ENCODE measurements at places on chromosomes 1 and 21.

- DNase-seq = no peak
Observed at GRCh38 chr1:164131949-164132348, 427.0 kb upstream of the PBX1 start.

- DNase-seq = peak; percentile 29
Observed at GRCh38 chr1:210342986-210343780, 14.5 kb downstream of the HHAT start.

GRCh38 chr1:239733995-239734394 is 347.6 kb downstream of the CHRM3 start:
- DNase-seq = no peak

GRCh38 chr1:98048751-98049325 is 128.0 kb upstream of the DPYD start:
- DNase-seq = no peak

- no peak for DNase-seq
Observed at GRCh38 chr1:87295445-87296110, 33.1 kb upstream of the LMO4 start.

GRCh38 chr1:33718186-33718585 is 145.7 kb upstream of the HMGB4 start:
- no peak for DNase-seq

GRCh38 chr1:1539310-1540089 is 924 bp downstream of the TMEM240 start:
- no peak for DNase-seq

- peak; percentile 67 for DNase-seq
Observed at GRCh38 chr1:113811156-113811887, 954 bp downstream of the RSBN1 start.

- no peak for DNase-seq
Observed at GRCh38 chr1:50156241-50157010, 47.7 kb downstream of the ELAVL4 start.

DNA sequence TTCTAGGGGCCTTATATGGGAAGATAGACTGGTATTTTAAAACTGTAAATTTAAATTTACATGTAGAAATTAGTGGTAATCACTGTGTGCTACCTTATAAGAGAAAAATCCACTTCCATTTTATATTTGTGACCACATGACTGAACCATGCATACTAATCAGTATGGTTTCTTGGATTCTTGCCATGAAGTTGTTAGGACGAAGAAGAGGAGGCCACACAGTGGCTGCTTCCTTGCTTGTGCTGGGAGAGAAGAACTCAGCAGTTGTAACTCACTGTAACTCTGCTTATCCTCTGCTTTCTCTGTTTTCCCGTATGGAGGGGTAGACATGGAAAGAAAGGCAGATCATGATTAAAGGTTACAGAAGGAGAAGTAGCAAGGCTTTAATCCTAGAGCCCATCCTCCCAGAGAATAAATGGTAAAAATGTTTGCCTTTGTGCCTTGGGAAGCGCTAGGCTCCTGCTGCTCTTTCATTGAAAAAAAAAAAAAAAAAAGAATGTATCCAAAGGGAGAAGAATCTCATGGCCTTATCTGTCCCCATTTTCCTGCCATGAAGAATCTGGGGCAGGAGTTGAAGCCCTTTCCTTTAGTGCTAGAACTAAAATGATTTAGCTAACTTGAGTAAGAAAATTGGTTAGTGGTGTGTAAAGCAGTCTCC is 32.4 kb downstream of the KCTD3 start:
- no peak for DNase-seq
